Sciatic nerve (tissue), 2 donors: ENCODE measurements at places on chromosomes 4 and X.

DNA sequence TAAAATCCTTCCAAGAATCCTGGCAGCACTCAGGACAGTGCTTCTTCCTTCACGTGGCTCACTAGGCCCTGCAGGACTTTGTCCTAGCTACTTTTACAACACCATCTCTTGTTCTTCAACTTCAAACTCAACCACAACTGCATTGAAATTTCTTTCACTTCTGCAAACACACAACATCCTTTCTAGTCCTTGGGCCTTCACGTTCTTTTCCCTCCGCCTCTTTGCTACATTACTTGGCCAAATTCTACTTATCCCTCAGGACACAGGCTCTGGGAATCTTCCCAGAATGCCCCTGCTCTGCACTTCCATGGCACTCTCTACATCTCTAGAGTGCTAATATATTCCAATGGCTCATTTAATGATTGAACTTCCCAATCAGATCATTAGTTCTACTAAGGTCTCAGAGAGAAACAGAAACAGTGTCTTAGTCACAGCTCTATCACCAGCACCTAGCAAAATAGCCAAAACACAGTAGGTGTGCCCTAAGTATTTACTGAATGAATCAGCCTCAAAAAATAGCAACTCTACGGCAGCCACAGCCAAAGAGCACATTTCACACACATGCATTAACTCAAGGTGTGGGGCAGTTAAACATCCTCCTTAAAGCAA is 73.3 kb downstream of the MANBA start:
- no peak for DNase-seq

GRCh38 chrX:13069771-13070416 is 25.5 kb upstream of the FAM9C start:
- no peak for DNase-seq

GRCh38 chr4:22345055-22345454 is 170.8 kb downstream of the ADGRA3 start:
- no peak for DNase-seq

GRCh38 chr4:140094438-140095420 is 59.3 kb downstream of the MAML3 start:
- peak; percentile 79 for DNase-seq

DNA sequence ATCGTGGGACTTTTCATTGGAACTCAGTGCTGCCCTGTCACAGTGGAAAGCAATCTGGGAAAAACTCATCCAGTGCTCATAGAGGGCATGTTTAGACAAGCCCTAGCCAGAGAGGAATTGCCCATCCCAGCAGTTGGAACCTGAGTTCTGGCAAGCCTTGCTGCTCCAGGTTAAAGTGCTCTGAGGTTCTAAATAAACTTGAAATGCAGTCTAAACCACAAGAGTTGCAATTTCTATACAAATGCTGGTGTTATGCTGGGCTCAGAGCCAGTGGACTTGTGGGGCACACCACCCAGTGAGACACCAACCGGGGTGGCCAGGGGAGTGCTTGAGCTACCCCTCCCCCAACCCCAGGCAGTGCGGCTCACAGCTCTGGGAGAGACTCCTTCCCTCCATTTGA is 142.8 kb upstream of the PPP1R2C start:
- DNase-seq, result no peak

- DNase-seq, result no peak
Observed at GRCh38 chrX:36963069-36963808, 44.9 kb upstream of the FAM47C start.

DNA sequence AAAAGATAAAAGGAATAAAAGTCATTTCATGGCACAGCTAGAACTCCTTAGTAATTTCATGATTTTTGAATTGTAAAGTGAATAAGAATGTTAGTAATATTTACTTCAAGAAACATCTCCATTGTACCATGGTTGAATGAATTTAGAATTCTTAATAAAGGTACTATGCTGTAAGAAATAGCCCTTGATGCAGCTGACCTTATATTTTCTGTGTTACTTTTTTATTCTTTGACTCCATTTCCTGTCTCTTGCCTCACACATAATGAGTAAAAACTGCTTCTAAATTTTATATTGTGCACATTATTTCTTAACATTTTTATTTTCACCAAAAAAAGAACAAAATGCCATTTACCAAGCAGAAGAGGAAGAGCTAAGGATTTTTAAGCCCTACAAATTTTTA is 81.9 kb upstream of the PDHA2 start:
- no peak for DNase-seq

DNA sequence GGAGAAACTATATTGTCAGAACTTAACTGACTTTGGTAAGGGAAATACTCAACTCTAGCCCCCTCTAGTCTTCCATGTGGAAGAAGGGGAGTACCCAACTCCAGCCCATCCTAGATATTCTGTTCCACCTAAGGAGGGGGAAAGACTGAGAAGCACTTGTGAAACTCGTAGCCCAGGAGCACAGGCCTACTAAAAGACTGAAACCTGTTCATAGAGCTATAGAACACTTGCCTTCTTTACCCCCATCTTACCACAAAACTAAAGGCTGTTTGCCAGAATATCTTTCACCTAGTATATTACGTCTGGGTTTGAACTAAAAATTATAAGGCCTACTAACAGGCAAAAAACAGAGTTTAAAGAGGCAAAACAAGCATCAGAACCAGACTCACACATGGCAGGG is 15.5 kb downstream of the CLDN22 start:
- no peak for DNase-seq

- DNase-seq, result no peak
Observed at GRCh38 chrX:23493941-23494374, 159.3 kb downstream of the PTCHD1 start.

DNA sequence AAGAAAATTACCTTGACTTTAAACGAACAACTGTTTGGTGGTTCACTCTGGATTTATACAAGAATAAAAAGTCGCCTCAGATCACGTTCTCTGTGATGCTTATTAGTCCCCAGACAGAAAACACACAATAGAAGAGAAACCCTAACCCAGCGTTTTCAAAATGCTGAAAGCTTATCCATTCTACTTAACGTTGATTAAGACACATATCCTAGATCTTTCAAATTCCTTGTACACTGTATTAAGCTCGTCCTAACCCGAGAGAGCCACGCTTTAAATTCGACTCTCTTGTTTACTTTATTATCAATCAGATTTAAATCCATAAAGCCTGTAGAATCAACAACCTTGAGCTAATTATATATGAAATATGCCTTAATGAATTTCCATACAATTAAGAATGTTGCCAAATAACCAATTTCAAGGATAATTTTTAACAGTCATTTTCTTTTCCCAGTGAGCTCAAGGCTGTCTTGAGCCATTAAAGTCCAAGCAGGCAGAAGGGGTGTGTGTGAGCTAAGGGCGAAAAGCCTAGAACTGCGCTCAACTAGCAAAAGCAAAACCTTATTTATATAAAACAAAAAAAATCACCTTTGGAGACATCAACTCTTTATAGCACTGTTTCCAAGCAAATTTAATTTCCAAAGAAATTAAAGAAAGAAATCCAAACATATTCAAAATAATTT is 981 bp upstream of the PITX2 start:
- no peak for DNase-seq

GRCh38 chrX:274904-275475 is 6.2 kb upstream of the PLCXD1 start:
- DNase-seq, result peak; percentile 60

DNA sequence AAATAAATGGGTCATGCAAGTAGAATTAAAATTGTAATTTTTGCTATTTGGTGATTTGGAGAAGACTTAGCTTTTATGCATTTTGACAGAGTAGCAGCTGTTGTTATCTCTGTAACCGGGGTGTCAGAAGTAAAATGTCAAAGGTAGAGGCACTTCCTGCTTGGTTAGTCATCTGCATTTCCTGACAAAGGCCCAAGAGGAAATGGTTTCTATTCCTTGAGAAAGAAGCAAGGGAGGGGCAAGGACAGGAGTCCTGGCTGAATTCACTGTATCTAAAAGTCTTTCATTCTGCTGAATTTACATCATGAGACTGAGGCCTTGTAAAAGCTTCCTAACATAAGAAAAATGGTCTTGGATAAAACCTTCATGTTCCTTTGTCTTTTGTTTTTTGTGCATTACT is 550.9 kb upstream of the BOD1L1 start:
- no peak for DNase-seq

DNA sequence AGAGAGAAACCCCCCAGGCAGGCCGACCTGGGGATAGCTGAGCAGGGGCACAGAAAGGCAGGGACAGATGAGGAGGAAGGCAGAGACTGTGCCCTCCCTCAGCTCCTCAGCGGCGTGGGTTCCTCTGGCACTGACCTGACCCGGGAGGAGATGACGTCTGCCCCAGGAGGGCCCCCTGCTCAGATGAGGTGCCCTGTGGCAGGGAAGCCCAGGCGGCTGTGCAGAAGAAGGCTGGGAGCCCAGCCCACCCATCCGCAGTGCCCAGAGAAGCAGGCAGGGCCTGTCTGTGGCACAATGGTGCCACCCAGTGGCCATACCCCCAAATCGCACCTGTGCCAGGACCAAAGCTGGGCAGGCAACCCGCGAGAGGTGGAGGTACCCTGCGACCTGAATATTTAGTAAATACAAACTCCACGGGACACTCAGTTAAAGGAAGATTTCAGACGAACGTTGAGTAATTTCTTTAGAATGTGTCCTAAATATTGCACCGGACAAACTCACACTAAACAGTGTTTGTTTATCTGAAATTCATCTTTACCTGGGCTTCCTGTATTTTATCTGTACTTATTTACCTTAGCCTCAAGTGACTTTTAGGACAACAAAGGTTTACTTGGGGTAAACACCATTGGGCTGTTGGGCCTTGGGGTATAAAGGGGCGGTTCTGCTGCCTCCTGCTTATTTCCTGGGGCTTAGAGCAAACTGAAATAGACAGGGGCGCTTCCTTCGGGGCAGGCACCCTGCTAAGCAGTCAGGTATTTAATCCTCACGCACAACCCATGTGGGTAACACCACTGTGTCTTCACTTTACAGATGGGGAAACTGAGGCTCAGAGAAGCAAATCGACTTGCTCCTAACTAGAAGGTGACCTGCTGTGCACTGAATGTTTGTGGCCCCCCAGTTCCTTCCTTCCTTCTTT is 46.5 kb upstream of the HMX1 start:
- peak; percentile 72 for DNase-seq

DNA sequence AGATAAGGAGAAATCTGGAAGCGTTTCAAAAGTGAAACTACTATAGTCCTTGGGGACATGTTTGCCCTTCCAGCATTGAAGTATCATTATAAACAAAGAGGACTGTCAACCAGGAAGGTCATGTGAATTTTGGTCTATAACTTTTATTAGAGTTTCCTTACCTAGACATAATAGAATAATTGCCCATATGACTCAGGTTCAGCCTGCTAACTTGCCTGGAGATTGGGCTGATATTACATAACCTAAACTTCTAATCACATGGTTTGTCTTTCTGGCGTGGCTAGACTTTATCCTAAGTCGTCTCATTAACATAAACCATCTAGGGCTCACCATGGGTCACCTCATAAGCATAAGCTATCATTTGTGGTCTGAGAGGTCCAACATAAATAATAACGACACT is 775.9 kb downstream of the CENPC start:
- DNase-seq, result no peak

- no peak for DNase-seq
Observed at GRCh38 chrX:32576885-32577284, 634.5 kb downstream of the DMD start.

DNA sequence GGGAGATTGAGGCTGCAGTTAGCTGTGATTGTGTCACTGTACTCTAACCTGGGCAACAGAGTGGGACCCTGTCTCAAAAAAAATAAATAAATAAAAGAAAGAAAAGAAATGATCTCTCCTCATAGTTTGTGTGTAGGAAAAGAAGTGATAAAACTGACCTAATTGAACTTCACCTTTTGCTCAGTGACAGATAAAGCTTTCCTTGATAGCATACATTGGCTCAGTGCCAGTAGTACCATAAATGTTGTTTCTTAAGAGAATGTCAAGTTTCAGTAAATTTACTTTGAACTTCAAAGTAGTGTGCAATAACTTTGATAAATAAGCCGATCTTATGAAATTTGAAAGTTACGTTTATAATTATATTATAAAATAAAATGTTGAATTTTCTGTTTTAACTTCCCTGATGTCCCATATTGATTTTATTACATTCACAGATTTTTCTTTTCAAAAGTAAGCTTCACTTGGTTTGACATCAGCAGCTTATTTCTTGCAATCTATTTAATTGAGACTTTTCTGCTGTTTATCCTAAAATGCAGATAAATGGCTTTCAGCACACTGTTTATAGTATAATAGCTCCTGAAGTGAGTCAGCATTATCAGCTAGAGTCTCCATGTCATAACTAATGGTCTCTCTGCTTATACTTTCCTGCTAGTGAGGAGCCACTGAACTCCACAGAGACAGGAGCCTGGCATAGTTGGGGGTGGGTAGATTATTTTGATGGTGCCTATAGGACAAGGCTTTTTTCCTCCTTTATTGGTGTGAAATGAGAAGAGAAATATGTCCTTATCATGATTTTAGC is 330.1 kb downstream of the BMPR1B start:
- DNase-seq, result no peak

DNA sequence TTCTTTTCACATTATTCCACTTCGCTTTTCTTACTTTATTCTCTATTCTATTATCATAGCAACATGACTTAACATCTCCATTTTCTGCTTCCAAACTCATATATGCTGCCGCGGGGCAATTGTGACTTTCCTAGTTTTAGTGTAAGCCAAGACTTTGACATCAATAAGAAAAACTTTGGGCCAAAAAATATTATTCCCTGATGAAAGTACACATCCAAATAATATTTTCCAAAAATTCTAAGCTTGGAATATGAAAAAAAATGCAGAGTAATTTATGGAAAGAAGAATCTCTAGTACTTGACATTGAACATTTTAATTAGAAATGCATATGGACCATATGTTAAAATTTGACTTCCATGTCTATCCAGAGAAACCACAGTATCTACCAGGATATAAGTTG is 995.1 kb upstream of the INTU start:
- DNase-seq, result no peak

- DNase-seq, result no peak
Observed at GRCh38 chr4:143095447-143095846, 89.3 kb upstream of the USP38 start.

GRCh38 chr4:153522802-153523094 is 56.6 kb downstream of the TMEM131L start:
- DNase-seq, result no peak

DNA sequence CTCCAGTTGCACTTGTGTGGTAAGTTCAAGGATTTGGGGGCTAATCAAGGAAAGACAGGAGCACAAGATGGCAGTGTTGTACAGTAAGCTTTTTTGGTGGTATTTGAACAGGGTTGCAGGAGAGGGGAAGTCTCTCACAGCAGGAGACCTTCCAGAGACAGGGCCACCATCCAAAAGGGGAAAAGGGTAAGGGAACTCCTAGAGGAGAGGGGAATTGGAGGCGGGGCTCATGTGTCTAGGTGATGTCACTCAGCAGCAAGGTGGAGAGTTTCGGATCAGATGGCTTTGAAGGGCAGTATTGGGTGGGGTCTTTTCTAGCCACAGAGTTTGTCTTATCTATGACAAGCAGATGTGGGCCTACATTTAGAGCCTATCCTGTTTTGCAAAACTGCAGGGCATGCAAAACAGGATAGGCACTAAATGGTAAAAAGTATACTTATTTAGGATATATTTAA is 13.4 kb upstream of the RNF175 start:
- no peak for DNase-seq

DNA sequence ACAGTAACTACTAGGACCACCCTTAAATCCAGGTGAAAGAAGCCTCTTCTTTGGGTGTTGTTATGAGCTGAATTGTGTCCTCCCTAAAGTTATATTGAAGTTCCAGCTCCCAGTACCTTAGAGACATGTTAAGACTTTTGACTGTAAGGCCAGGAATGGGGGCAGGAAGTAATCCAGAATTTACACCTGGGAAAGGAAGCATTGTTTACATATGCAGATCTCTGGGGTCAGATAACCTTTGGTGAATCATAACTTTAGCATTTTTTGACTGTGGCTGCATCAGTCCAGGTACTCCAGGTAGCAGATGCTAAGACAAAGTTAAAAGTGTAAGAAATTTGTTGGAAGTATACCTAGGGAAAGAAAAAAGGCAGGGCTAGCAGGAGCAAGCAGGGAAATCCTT is 104.9 kb upstream of the CENPE start:
- no peak for DNase-seq
